Aortic smooth muscle cell (primary cell): ENCODE measurements at places on chromosomes 11 and 22. TPM values are rescaled to one million over a fixed set of nuclear protein-coding genes. Genes with fewer than 3 reads are reported as not detected.

The FAM111A gene
- total RNA-seq, result 52.8 and 62.5 TPM in 2 replicates

The NXPE4 gene
- total RNA-seq, result not detected in 2 replicates

The OOSP4A gene
- total RNA-seq, result not detected in 2 replicates

The OR52B6 gene
- total RNA-seq, result not detected in 2 replicates

The GSTT2B gene
- 0.79 and 1.2 TPM in 2 replicates for total RNA-seq

The UPK3A gene
- not detected in 2 replicates for total RNA-seq

The KRTAP5-11 gene
- not detected in 2 replicates for total RNA-seq

The AMOTL1 gene
- 40.8 and 55.1 TPM in 2 replicates for total RNA-seq

The ELFN2 gene
- not detected in 2 replicates for total RNA-seq

The OR6Q1 gene
- total RNA-seq, result not detected in 2 replicates

The PPME1 gene
- total RNA-seq, result 20.2 and 27.9 TPM in 2 replicates

The TTC28 gene
- 12.2 and 19.3 TPM in 2 replicates for total RNA-seq

The PRR5L gene
- 7.6 and 10.4 TPM in 2 replicates for total RNA-seq

The FXYD2 gene
- not detected in 2 replicates for total RNA-seq

The HEPHL1 gene
- total RNA-seq, result not detected in 2 replicates

The OR6T1 gene
- not detected in 2 replicates for total RNA-seq

The OTOG gene
- not detected in 2 replicates for total RNA-seq

The MRGPRF gene
- total RNA-seq, result 25.6 and 33.0 TPM in 2 replicates

The GPHA2 gene
- total RNA-seq, result not detected in 2 replicates

The MICAL2 gene
- 592 and 664 TPM in 2 replicates for total RNA-seq

The KIF18A gene
- 7.8 and 13.9 TPM in 2 replicates for total RNA-seq

The OR52I1 gene
- total RNA-seq, result not detected in 2 replicates

The LMNTD2 gene
- total RNA-seq, result 0.13 and 0.19 TPM in 2 replicates

The OR5A1 gene
- total RNA-seq, result not detected in 2 replicates

The ZBTB16 gene
- 0.12 and 0.13 TPM in 2 replicates for total RNA-seq

The HTR3A gene
- not detected in 2 replicates for total RNA-seq

The CCDC83 gene
- not detected in 2 replicates for total RNA-seq

The SGSM1 gene
- total RNA-seq, result 1.5 and 2.6 TPM in 2 replicates

The OR5B21 gene
- total RNA-seq, result not detected in 2 replicates

The LINC01488 gene
- not detected in 2 replicates for total RNA-seq

The POU2AF2 gene
- not detected in 2 replicates for total RNA-seq

The EIF3F gene
- 185 and 208 TPM in 2 replicates for total RNA-seq

The CSF2RB gene
- total RNA-seq, result 0.81 and 1.5 TPM in 2 replicates

The GLB1L3 gene
- total RNA-seq, result not detected in 2 replicates

The SUSD2 gene
- 17.5 and 18.1 TPM in 2 replicates for total RNA-seq

The MAPK8IP2 gene
- total RNA-seq, result 0.12 and 0.13 TPM in 2 replicates

The MOB2 gene
- total RNA-seq, result 31.6 TPM in 2 replicates

The UBQLNL gene
- total RNA-seq, result 0.12 and 0.13 TPM in 2 replicates

The TNNI2 gene
- total RNA-seq, result not detected in 2 replicates

The CCDC116 gene
- total RNA-seq, result 0.19 TPM in 1 of 2 replicates, not detected in the other

The PLAAT2 gene
- not detected in 2 replicates for total RNA-seq

The OR5P2 gene
- total RNA-seq, result not detected in 2 replicates

The CAVIN3 gene
- 307 and 433 TPM in 2 replicates for total RNA-seq

The CXCR5 gene
- not detected in 2 replicates for total RNA-seq

The RASL10A gene
- 0.25 TPM in 1 of 2 replicates, not detected in the other for total RNA-seq

The USH1C gene
- total RNA-seq, result not detected in 2 replicates

The GRM5 gene
- total RNA-seq, result under 0.01 and 0.06 TPM in 2 replicates

The SMTNL1 gene
- total RNA-seq, result not detected in 2 replicates

The SCGB1A1 gene
- total RNA-seq, result not detected in 2 replicates

The CD6 gene
- total RNA-seq, result under 0.01 TPM in 1 of 2 replicates, not detected in the other

The GPR83 gene
- total RNA-seq, result under 0.01 and 0.26 TPM in 2 replicates

The DAGLA gene
- total RNA-seq, result 2.2 and 3.8 TPM in 2 replicates

The CDK2AP2 gene
- 15.4 and 16.2 TPM in 2 replicates for total RNA-seq

The PCSK7 gene
- 51.4 and 61.8 TPM in 2 replicates for total RNA-seq
